ENCODE measurements at places on chromosomes 11 and 22.

DNA sequence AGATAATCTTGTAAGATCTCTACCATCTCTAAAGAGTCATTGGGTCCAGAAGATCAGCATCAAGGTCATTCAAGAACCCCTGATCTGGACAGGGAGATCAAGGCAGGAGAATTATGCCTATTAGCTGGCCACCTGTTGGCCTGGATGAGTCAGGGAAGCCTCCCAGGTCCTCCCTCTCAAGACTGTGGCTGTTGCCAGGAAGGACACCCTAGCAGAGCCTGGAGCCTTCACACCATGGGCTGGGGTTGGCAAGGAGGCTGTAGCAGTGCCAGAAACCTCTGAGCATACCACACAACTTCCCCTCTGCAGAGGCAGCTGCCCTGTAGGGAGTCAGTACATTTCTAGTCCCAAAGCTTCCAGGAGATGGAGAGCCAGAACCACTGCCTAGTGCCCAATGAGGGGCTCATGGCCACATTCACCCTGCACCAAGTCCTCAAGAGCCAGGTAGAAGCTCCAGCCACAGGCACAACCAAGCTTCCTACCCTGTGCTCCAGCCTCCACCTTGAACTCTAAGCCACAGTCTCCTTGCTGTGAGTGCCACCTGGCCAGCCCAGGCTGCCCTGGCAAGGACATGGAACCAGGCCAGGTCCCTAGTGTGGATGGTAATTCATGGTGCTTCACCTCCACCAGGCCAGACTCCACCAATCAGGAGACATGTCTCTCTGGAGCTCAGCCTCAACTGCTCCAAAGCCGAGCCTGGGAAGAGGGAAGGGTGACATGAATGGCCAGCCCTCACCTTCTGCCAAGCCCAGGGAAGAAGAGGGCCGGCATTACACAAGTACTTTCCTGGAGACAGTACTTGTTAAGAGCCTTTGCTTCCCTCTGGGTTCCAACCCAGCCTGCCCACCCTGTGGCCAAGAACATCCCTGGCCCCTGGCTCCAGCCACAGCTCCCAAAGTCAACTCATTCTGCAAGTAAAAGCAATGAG, 124.3 kb downstream of the BUD13 start:
- no peak for DNase-seq

DNA sequence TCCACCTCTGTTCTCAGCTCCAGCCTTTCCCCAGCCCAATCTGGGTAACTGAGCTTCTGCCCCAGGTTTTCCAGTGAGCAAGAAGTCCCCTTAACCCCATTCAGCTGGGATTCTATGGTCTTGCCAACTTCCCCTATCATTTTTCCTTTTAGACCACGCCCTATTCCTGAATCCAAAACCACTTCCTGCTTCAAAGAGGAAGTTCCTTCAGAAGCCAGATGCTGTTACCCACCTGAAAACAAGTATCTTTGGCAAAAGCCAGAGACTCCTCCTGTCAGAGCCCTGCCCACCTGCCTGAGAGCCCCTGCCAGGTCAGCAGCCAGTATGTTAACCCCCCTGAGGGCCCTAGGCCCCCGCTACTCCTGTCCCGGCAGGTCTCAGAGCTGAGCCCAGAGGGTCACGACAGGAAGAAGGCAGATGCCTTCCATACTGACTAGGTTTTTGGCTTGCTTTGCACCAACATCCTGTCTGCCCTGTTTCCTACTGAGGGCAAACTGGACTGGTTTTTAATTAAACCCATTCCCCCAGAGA, 20.3 kb upstream of the MICAL2 start:
- DNase-seq: peak; percentile 58

- DNase-seq: no peak
Measured at GRCh38 chr11:12770966-12771597, 96.9 kb downstream of the TEAD1 start.

DNA sequence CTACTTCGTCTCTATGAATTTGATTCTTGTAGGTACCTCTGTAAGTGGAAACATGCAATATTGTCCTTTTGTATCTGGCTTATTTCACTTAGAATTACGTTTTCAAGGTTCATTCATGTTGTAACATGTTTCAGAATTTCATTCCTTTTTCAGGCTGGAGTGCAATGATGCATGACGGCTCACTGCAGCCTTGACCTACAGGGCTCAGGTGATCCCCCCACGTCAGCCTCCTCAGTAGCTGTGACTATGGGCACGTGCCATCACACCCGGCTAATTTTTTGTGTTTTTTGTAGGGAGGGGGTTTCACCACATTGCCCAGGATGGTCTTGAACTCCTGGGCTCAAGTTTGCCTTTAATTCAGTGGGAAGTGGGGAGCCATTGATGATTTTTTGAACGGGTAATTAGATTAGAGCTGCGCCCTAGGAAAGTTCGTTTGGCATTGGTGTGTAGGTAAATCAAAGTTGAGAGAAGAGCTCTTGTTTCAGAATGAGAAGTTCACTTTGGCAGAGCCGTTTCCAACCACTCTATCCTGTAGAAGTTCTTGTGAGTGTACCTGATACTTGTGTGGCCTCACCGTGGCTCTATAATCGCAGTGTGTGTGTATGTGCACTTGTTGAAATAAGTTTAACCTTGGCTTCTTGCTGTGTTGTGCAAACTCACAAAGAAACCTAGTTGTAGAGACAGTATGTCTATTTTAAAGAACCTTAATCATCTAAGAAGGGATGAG, 115.9 kb downstream of the NAV2 start:
- DNase-seq: no peak

DNA sequence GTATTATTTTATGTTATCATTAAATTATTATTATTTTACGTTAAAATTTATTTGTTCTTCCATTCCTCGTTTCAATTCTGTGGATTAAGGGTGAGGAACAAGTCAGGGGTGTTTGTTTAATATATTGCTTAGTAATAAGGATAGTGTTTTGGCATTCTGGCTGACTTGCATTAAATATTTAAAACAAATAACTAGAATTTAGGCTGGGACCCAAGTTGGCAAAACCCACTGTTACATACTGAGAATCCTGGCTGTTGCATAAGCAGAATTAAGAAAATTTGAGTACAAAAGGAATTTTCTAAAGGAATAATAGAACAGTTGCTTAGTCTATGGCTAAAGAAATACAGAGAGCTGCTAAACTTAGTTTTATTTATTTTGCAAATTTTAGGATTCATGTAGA, 196.4 kb downstream of the GUCY1A2 start:
- DNase-seq: no peak

DNA sequence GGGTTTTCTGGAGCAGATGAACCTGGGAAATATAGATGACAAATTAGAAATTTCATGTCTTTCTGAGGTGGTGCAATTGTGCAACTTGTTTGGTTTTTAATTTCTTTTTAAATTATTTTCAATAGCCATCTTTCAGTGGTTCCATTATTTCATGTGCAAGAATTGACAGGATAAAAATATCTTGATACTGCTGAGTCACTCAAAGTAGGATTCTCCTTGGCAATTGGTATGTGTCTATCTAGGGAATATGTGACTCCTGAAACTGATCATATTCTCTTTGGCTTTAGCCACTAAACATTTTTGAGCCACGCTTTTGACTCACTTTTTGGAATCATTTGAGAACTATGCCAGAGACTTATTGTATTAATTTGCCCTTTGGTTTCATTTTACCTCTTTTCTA, 331.5 kb downstream of the KCNA4 start:
- DNase-seq: no peak

DNA sequence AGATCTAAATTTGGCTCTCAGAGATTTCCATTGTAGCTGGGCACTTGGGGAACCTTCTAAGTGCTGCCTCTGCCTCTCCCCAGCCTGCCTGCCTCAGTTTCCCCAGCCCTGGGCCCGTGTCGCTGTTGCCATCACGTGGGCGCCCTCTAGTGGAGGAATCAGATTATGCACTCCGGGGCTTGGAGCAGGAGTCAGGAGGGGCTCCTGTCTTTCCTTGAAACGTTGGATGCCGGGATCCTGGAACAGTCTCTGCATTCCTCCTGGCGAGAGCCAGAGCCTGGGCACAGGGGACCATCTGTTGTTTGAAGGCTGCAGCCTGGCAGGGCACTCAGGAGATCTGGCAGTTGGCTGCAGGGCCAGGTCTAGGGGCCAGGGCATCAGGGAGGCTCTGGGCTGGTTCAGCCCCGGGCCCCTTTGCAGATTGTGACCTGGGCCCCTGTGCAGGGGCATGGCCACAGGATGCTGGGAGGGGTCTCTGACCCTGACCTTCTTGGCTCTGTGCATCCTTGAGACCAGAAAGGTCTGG, 71.6 kb downstream of the LRP5 start:
- peak; percentile 67 for DNase-seq

DNA sequence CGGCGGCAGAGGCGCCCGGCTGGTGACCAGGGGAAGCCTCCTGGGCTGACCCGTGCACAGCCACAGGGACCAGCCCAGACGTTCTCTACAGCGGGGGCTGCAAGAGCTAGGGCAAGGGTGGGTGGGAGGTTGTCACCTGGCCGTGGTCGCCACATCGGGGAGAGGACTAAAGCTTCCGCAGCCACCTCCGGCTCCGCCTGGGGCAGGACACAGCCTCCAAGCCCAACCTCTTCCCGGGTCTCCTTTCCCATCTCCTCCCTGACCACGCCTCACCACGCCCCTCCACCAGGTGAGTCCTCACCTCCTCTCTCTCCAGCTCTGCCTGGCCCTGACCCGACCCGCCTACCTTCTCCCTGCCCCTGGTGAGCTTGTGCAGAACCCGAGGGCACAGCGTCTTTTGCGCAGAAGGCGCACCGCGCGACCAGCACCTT, 75.9 kb upstream of the LMO1 start:
- DNase-seq: no peak

DNA sequence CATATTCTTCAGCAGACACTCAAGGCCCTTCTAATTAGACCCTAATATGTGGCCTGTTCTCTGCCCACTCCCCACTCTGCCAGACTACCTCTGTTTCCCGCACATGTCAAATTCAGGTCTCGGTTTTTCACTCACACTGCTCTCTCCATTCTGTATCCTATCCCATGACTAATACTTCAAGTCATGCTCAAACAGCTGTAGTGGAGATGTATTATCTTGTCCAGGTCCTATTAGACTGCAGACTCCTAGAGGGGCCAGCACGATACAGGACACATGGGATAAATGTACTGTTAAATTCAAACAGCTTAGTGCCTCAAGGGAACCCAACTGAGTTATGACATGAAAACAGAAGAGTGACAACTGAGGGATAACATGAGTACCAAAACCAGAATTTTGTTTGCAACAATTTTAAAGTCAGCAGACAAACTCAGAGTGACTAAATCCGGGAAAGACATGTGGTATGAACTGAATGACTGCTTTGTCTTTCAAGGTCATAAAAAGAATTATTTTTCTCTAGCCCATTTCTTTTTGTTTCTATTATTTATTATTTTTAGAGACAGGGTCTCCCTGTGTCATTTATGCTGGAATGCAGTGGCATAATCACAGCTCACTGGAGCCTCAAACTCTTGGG, 20.5 kb downstream of the ATP6V1E1 start:
- DNase-seq: no peak

DNA sequence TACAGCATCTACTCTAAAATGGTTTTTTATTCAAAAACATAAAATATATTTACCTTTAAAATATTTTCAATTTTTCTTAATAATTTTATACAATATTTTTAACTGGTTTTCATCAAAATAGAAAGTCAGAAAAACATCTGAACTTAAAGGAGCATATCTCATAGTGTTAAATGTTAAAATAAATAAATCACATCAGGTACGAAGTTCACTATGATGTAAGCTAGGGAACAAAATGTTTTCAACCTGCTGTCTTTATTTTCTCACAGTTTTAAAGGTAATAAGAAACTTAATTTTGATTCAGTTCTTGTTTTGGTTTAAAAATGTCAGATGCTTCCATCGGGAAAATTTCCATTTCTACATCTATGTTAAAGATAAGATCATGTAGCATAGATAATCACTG, 97.7 kb downstream of the MUC15 start:
- no peak for DNase-seq

GRCh38 chr22:17272511-17272991, 53.3 kb upstream of the ADA2 start:
- DNase-seq: no peak

DNA sequence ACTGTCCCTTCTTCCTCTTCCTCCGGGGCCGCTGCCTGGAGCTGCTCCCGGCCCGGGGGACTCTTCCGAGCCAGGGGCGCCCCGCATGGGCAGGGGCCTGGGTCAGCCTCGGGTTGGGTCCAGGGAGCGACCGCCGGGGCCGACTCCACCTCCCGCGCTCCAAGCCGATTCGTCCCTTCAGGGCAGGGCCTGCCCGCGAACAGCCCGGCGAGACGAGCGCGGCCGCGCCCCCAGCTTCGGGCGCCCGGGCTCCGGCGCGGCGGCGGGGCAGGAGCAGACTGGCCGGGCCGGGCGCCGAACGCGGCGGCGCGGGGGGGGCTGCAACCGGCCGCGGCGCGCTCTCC, at the start of gene LARGE1:
TSS of gene LARGE1 (minus strand) at position 280 of the 344 bp plus-strand sequence.
- DNase-seq: no peak

GRCh38 chr22:40183029-40183581, 5.4 kb downstream of the TNRC6B start:
- DNase-seq: no peak

DNA sequence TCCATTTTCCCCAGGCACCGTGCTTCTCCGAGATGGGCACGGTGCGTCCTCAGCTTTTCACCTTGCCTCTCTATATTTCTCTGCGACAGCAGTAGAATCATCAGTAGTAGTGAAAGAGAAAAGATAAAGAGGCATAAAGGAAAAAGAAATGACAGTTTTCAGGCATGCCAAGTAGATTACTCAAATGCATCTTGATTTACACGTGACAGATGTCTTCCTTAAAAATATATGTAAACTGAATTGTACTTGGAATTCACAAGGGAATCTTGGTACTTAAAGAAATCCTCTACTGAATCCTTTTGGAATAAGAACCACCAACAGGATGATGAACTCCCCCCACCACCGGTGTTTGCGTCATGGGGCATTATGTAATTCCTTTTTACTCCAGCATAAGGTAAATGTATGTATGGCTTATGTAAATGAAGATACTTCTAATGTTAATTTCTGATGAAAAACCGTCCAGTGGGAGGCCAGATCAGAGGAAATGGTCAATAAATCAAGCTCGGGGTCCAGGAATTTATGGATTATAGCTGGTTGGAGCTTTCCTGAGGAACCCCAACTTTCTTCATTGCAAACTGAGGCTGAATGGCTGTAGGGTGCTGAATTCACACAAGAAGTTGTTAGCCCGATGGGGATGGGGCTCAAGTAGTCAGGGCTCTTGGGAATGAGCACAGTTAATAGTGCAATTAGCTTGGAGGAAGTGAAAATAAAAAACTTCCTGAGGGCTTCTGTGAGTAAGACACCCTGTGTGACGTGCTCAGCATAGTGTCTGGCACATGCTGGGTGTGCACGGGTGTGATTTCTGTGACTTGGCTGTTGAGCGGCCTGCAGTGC, 630.4 kb downstream of the OPCML start:
- DNase-seq: no peak

- no peak for DNase-seq
Measured at GRCh38 chr11:7089328-7090251, 792 bp downstream of the RBMXL2 start.

- DNase-seq: no peak
Measured at GRCh38 chr22:23831781-23832180, 7.0 kb downstream of the DERL3 start.

Measured in DND-41 (cell line).